GM06990 (cell line): ENCODE measurements at places on chromosomes 7 and 10.

DNA sequence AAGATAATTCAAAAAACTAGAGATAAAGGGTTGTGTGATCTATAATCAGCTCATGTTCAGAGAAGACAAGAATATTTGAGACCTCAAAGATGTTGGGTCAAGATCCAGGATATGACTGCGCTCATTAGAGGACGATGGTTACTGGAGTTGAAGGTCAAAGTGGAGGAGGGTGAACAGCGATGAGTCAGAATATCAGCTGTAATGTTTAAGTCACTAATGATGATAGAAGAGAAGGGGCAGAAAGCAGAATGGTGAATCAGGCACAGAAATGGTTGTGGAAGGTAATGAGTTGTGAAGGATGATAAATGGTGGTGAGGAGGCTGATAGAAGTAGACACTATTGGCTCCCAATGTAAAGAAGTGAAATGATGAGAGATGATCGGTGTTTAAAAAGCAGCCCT is 540.3 kb downstream of the INHBA start:
- no peak for DNase-seq

DNA sequence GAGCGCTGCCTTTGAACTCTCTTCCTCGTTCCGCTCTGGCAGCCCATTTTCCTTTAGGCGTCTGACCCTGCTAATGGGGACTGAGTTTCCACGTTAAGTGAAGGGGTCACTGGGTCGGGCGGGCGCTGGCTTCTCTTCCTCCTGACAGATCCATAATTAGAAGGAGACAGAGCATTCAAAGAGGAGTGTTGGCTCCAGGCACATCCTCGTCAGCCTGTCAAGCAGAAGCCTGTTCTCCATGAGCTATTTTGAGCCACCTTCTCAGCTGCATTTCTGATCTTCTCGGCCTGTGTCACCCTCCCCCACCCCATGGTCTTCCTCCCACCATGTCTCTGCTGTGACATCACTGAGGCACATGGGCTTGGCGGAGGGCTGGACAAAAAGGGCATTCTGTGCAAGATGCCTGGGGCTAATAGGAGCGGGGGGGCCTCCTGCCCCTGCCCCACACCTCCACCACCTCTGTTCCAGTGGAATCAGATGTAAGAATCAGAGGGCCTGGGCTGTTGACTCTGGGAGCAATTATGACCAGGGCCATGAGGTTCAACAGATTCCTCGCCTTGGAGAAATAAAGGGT is 248.1 kb downstream of the PLXNA4 start:
- no peak for DNase-seq

DNA sequence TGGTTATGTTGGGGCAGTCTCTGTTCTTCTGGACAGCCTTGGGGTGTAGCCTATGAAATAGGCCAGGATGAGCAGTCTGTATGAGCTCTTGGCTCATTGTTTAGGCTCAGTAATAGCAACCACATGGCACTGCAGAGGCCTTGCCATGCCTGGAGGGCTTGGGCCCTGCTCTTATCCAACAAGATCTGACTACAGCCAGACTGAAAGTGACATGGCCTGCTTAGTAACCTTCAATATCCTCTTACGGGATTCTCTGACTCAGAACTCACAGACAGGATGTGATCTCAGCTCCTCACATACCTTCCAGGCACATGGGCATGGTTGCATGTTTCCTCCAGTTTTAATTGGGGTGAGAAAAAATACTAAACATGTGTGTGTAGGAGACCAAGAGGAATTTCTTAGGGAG is 289.3 kb downstream of the PTEN start:
- peak; percentile 57 for DNase-seq

DNA sequence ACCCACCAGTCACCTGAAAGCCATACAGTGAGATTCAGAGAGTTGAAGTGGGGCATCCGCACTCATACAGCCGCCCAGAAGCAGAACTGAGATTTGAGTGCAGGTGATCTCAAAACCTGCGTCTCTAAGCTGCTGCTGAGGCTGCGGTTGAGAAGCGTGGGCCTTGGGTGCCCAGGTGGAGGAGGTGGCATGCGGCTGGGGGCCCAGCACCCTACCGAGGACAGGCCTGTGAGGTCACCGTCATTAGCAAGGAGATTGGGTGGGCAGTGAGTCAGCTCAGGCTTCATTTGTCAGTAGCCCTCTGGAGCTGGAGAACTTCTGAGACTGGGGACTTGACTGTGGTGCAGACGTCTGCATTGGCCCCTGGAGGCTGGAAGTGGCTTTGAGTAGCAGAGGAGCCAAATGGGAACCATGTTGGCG is 29.8 kb downstream of the ZMIZ1 start:
- DNase-seq: peak; percentile 74

- no peak for DNase-seq
These were observed 154.7 kb upstream of the TMEM106B start for GRCh38 chr7:12056381-12056780.

DNA sequence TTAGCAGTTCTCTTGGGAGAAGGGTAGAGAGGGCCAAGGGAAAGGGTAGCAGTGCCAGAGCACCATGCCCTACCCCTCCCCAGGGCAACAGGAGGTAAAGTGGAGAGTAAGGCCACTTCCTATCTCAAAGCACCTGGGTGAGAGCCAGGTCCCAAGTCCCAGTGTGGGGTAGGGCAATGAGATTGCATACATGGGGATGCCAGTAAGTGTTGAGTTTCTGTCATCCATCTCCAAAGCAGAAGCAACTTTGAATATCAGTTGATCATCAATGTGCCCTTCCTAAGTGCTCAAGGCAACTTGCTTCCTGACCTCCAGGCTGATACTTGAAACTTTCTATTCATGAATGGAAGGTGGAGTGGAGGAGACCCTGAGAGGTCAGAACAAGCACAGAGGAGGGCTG is 2.2 kb upstream of the CAMK2G start:
- DNase-seq: no peak

DNA sequence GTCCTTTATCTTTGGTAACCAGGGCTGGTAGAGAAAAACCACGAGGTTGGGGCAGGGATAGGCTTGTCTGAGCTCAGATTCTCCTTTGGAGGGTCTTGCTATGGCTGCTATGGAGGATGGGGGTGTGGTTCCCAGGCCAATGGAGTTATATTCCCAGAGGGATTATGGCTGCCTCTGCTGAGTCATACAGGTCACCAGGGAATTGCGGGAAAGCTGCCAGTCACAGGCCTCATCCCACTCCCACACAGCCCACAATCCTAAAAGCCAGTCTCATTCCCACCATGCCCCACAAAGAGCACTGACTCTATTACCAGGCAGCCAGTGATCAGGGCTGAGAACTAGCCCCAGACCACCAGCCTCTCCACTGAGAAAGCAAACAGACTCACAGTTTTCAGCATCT is 316.6 kb upstream of the TMEM229A start:
- no peak for DNase-seq

GRCh38 chr7:106257752-106258151 is 27.0 kb downstream of the NAMPT start:
- DNase-seq: no peak

DNA sequence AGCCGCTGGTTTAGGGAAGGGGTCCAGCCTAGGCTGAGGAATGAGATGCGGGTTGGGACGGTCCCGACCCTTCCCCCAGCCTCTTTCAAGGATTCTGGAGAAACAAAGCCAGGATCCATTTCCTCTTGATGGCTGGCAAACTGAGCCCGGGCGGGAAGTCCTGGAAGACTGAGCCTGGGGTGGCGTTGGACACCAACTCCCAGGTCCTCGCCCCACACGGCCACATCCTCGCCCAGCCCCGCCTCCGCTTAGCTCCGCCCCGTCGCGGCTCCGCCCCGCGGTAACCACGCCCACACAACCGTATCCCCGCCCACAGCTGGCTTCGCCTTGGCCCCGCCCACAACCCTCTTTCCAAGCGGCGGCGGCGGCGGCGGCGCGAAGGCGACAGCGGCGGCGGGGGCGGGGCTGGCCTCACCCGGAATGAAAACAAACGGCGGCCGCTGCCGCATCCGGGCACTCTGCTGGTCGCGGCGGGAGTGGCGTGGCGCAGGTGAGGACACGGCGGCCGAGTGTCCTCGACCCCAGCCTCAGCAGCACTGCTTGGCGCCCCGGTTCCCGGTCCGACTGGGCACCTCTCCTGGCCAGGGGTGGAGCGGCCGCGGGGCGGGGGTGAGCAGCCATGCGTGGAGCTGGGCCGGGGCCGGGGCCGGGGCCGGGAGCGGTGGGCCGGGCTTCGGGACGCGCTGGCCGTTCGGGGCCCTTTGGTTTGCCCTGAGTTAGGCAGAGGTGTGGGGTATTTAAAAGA is at the start of gene NUB1:
Gene NUB1, plus strand, starts transcription at position 456 of the 745 bp plus-strand sequence. CDS start 3,538 bp downstream, outside the sequence.
- peak; percentile 88 for DNase-seq

DNA sequence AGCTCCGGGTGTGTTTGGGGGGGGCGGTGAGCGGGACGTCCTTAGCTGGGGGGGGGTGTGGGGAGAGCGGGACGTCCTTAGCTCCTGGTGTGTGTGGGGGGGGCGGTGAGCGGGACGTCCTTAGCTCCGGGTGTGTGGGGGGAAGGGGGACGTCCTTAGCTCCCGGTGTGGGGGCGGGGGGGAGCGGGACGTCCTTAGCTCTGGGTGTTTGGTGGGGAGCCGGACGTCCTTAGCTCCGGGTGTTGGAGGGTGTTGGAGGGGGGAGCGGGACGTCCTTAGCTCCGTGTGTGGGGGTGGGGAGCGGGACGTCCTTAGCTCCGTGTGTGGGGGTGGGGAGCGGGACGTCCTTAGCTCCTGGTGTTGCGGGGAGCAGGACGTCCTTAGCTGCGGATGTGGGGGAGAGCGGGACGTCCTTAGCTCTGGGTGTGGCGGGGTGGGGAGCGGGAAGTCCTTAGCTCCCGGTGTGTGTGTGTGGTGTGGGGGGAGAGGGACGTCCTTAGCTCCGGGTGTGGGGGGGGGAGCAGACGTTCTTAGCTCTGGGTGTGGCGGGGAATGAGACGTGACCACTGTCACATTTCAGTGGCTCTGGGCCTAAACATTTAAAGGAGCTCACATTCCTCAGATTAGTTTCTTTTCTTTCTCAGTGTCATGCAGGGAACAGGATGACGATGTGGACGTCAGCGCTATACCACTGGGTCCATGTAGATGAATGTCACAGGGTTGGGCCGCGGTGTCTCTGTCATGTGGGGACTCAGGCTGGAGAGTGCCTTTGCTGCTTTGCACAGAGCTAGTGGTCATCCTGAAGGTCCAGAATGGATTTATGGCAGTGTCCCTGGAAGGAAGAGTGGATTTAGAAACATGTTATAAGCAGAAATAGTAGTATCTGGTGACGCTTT is 7.5 kb downstream of the DYNC2I1 start:
- DNase-seq: peak; percentile 63

DNA sequence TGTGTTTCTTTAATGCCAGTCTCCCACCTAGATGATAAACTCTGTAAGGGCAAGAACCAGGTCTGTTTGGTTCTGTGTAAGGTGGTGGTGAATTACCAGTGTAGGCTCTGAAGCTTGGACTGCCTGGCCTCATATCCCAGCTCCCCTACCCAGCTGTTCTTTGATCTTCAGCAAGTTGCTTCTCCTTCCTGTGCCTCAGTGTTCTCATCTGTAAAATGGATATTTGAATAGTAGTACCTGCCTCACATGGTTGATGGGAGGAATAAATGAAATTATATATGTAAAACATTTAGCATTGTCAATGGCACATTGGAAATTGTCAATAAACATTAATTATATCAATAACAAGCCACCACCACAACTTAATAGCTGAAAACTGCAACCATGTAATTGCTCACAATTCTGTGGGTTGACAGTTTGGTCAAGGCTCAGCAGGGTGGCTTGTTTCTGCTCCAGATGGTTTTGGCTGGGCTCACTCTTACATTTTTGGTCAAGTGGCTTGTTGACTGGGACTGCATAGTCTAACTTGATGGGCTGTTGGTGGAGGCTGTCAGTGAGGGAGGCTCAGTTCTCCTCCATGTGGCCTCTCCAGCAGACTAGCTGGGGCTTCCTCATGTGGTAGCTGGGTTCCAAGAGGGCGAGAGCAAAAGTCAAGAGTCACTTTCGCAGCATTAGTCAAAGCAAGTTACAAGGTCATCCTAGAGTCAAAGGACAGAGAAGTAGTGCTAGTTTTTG is 84.5 kb upstream of the DUSP5 start:
- DNase-seq: peak; percentile 41

DNA sequence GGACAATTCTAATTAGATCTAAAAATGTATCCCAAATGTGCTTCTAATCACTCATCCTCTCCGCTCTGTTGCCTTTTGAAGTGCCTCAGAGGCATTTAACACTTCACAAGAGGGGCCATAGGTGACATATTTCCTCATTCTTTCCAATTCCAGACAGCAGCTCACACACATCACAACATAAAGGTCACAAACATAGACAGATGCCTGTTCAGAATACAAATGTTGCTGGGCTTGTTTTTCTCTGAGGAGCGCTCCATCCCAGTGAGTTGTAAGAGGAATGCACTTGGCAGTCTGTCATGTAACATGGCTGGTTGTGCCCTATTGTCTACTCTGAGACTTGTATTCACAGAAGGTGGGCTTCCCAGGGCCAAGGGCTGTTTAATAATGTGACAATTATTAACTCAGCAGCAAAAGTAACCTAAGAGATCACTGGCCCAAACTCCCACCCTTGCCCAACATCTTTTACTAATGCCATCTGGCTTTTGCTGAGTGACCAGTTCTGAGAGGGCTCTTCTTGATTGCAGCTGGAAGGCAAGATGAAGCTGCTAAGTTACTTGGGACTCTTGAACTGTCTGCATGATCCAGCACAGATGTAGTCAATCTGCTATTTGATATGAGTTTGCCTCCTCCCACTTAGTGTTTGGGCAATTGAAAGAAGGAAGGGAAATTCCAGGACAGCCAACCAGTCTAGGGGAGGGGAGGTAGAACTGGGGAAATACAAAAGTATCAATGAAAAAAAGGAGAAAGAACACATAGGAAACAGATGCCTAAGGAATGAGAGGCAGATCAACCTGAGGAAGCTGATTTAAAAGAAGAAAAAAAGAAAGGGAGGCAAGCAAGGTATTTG is 13.6 kb downstream of the PON2 start:
- DNase-seq: no peak

- DNase-seq: no peak
These were observed 26.0 kb downstream of the CYP26A1 start for GRCh38 chr10:93099670-93100069.

GRCh38 chr7:136728945-136729344 is 139.5 kb upstream of the CHRM2 start:
- DNase-seq: no peak

GRCh38 chr7:152661479-152661878 is 14.5 kb downstream of the XRCC2 start:
- DNase-seq: no peak

DNA sequence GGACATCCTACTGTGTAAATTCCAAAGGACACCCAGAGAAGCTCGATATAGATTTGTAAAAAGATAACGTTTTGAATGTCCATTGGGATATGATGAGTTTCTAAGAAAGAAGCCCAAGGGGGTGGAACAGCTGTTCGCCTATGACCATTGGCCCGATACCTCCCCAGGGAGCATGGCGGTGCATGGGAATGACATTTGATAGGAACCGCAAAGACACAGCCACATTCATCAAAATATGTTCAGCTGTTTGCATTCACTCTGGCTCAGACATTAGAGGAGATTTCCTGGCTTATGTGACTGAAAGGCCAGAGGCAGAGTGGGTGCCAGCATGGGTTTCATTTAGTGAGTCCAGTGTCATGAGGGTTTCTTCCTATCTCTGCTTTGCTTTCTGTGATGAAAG is 56.0 kb upstream of the BAIAP2L1 start:
- no peak for DNase-seq

- DNase-seq: no peak
These were observed 78.6 kb upstream of the ARMC3 start for GRCh38 chr10:22849077-22849805.
